ENCODE measurements at places on chromosomes 4 and X.

GRCh38 chr4:30753316-30753715, 33.1 kb downstream of the PCDH7 start:
- no peak for DNase-seq

DNA sequence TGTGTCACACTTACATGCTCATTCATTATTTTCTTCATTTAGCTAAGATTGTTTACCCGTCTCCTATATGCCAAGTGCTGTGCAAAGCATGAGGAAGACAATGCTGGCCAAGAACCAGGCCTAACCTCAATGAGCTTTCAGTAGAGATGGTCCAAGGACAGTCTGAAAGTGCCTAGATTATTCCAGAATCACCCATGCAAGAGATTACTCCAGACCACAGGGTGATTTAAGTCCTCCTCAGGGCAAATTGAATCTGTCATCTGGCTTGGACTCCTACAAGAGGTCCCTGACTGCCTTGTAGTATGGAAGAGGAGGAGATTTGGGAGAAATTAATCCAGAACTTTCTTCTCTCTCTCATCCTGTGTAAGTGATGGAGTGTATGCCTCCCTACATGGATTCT, 99.4 kb upstream of the NDP start:
- no peak for DNase-seq

DNA sequence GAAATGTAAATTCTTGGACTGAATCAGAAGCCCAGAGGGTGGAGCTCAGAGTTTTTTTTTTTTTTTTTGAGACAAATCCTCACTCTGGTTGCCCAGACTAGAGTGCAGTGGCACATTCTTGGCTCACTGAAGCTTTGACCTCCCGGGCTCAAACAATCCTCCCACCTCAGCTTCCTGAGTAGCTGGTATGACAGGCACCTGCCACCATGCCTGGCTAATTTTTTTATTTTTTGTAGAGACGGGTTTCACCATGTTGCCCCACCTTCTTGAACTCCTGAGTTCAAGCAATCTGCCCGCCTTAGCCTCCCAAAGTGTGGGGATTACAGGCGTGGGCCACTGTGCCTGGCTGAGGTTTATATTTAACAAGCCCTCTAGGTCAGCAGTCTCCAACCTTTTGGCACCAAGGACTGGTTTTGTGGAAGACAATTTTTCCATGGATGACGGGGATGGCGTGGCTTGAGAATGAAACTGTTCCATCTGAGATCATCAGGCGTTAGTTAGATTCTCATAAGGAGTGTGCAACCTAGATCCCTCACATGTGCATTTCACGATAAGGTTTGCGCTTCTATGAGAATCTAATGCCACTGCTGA, 76.7 kb downstream of the FHIP1A start:
- DNase-seq: no peak

DNA sequence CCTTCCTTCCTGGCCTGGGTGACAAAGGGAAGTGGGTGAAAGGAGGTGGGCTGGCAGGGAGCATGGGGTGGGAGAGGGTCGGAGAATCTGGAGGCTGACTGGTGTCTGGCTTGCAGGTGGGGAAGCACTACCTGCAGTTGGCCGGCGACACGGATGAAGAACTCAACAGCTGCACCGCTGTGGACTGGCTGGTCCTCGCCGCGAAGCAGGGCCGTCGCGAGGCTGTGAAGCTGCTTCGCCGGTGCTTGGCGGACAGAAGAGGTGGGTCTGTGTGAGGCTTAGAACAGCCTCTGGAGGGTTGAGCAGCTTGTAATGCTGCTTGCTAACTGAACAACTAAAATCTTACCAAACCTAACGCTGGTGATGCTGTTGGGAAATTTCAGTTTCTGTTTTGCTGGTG, 19.2 kb downstream of the WFS1 start:
- DNase-seq: no peak

GRCh38 chr4:21571100-21571499, 377.5 kb downstream of the KCNIP4 start:
- DNase-seq: no peak

DNA sequence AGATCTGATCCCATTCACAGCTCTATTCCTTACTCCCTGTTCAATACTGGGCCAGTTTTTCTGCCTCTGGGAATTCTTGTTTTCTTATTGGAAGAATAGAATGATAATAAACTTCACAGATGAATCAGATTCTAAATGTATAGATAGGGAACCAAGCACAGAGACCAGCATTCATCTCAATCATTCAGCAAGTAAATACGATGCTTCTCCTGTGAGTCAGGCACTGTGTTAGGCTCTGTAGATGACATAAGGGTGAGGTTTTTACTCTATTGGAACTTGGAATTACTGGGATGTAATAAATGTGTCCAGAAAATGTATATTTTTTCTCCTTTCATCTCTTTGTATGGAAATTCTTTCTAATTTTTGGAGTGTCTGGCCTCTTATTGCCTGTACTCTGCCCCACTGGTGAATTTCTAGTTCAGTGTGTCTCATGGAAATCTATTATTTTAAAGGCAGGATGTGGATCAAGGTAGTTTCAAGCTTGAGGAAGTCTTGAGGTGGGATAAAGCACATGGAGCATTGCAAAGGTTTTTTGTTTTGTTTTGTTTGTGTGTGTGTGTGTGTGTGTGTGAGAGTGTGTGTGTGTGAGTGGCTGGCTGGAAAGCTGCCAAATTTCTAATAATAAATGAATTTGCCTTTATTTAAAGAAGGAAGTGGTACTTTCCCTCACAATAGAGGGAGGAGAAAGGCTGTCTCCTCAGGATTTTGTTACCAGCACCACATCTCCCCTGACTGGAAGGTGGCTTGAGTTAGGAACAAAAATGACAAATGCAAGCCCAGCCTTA, 117.9 kb upstream of the HS3ST1 start:
- DNase-seq: no peak

DNA sequence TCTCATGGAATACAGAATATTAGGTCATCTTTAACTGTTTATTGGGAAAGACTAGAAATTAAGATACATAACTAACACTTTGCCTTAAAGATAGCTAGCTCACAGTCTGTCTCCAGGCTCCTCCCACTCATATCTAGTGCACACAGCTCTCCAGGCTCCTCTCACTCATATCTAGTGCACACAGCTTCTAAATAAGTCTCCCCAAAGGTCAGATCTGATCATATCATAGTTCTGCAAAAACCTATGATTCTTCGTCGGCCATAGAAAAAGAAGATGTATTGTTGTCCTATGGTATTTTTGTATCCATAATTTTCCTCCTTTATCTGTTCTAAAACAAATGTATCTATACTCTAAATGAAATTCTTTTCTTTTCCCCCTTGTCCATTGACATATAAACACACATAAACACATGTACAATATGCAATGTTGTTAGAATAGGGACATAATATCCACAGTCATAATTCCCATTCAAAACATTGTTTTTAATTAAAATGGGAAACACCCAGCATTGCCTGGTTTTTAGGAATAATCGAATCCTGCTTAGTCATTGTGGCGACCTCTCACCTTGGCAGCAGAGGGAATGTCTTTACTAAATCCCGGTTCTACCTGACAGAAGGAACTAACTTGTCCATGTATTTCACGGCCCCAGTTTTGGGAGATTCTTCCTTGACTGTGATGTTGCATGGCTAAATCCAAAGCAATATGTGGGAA, 1282.0 kb downstream of the PCDH7 start:
- DNase-seq: no peak

DNA sequence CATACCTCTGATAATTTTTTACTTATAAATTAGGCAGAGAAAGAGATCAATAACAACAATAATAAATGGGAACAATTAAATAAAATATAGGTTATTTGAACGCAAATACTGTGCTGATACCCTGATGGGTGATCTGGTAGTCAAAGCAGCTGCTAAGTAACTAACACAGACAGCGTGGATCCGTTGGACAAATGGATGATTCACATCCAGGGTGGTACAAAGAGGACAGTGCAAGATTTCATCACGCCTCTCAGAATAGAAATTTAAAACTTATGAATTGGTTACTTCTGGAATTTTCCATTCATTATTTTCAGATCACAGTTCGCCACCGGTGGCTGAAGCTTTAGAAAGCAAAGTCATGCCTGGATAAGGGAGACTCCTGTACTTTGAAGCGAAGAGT, 1066.0 kb upstream of the ADGRL3 start:
- DNase-seq: no peak

DNA sequence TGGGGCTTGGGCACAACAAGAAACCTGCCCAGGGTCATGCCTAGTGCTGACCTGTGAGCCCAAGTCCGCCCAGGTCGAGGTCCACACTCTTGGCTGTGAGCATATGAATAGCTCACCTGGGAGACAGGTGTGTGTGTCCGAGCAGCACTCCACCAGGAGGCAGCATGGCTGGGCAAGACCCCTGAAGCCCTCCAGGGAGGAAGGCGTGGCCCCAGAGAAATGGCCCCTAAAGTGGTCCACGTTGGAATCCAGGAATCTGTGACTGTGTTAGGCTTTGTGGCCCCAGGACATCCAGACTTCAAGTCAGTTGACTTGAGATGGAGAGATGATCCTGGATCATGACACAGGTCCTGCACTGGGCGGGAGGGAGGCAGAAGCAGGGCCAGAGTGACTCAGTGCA, 138.8 kb downstream of the CPZ start:
- DNase-seq: no peak

- DNase-seq: no peak
Observed at GRCh38 chr4:119525005-119525749, 103.4 kb downstream of the PDE5A start.

GRCh38 chr4:67909905-67910584, 26.2 kb upstream of the TMPRSS11D start:
- no peak for DNase-seq

DNA sequence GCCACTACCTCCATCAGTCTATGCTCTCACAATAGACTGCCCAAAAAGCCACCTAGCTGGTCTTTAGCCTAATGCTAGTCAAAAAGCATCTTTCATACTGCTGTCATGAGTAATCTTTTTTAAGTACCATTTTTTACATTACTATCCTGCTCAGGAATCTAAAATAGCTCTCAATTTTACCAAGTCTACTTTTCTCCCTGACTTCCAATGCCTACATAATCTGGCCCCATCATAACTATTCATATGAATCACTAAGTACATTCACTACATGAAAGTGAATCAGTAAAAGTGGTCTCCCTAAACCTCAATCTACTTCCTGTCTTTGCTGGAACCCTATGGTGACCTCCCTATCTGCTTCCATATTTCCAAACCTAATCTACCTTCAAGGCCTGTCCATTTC, 105.9 kb downstream of the THOC2 start:
- DNase-seq: no peak

GRCh38 chrX:44483965-44484606, 58.6 kb downstream of the FUNDC1 start:
- no peak for DNase-seq

DNA sequence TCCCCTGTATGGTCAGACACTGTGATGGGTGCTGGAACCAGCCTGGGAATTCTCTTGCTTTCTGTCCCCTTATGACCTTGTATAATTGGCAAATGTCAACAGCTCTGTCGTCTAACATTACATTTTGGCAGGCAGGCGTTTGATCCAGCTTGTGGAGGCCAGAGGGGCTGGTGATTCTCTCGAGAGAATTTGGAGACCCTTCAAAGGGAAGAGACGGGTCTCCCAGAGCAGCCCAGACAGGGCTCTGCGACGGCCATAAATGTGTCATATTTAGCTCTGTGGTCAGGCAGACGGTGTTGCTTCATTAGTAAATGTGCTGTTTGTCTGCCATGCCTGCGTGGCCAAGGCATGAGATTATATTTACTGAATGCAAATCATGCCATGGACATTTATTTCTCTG, 68.7 kb downstream of the SORCS2 start:
- DNase-seq: no peak

- no peak for DNase-seq
Observed at GRCh38 chr4:99938243-99938753, 8.1 kb downstream of the DNAJB14 start.

- DNase-seq: no peak
Observed at GRCh38 chrX:21960569-21961541, 20.3 kb downstream of the SMS start.

DNA sequence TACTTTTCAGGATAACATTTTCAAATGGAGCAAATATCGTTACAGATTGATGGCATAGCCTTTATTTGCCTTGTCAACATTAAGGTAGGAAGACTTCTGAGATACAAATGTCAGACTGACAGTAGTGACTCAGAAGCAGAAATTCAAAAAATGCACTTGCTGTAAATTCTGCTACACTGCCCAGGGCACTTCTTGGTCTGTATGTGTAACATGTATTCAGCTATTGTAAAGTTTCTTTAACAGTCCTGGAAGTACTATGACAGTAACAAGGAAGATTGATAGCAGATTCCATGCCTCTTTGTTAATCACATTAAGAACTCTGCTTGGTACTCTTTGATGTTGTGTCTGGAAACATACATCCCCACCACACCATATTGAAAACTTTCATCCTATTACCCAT, 69.6 kb upstream of the PCDH18 start:
- DNase-seq: no peak
